ENCODE measurements at places on chromosomes 4 and X.

DNA sequence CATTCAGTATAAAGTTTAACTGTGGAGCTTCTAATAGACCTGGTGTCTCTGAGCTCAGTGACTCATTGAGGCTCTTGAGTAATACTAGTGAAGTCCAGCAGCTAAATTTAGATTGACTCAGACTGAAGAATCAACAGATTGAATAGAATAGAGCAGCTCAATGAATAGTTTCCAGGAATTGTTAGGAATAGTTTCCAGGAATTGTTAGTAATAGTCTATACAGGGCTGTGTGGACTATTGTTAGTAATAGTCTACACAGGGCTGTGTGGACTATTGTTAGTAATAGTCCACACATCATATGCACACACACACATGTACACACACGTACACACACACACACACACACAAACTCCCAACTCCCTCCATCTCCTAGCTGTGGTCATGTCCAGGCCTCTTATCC, 3.0 kb downstream of the GIMD1 start:
- no peak for DNase-seq

GRCh38 chrX:118346258-118347094, 570 bp downstream of the WDR44 start:
- DNase-seq: peak; percentile 51

DNA sequence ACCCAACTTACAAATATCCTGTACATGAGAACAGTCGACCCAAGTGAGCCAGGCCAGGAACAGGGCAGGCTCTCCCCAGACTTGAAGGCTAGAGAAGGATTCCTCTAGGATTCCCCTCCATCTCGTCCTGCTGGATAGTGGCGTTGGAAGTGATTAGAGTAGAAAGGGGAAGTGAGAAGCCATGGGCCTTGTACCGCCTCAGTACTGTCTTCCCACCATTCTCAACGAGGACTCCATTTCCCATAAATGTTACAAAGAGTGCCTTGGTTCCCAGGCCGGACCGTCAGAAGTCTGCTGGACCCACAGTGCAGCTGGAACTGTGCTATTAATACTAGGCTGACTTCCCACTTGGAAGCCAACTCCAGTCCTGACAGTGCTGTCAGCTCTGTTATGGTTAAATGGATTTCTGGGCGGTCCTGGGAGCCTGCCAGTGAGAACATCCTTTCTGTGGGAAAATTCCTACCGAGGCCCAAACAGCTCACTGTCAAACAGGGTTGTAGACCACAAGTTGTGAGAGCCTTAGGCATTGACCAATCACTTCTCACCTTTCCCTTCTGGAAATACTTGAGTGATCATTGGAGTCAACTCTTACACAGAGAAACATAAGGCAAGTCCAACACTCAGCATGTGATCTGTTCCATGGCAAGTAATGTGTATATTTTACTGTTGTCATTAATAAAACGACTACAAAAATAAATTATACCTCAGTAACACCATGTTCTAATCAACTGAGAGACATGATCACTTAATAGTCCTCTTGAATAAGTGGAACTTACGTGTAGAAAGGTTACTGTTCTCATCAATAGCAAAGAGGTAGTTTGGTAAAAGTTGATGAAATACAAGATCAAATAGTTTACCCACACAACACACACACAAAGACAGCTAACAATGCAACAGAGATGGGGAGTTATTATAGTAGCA, 58.4 kb downstream of the AMELX start:
- DNase-seq: no peak

DNA sequence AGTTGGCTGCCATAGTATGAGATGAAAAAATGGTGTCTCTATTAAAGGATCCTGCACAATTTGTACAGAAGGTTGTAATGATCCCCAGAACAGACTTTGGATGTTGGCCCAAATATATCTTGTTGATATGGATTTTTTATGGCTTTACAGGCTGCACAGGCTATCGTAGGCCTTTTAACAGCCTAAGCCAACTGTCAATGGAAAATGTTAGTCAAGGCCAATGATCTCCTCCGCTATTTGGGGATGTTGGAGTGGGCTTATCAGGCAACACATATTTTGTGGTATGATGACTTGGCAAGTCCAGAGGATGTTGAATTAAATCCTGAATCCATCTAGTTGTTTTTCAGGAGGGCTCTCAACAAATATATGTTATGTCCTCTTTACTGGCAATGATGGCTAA, 42.1 kb downstream of the ZCCHC13 start:
- no peak for DNase-seq

Data from activated CD8-positive, alpha-beta T cell treated with anti-CD3 and anti-CD28 coated beads, Interleukin-2, amount 10 ng/mL, durations not matched to agents 7 days and 5 days (primary cell).